ENCODE measurements at places on chromosomes 13 and 19.

DNA sequence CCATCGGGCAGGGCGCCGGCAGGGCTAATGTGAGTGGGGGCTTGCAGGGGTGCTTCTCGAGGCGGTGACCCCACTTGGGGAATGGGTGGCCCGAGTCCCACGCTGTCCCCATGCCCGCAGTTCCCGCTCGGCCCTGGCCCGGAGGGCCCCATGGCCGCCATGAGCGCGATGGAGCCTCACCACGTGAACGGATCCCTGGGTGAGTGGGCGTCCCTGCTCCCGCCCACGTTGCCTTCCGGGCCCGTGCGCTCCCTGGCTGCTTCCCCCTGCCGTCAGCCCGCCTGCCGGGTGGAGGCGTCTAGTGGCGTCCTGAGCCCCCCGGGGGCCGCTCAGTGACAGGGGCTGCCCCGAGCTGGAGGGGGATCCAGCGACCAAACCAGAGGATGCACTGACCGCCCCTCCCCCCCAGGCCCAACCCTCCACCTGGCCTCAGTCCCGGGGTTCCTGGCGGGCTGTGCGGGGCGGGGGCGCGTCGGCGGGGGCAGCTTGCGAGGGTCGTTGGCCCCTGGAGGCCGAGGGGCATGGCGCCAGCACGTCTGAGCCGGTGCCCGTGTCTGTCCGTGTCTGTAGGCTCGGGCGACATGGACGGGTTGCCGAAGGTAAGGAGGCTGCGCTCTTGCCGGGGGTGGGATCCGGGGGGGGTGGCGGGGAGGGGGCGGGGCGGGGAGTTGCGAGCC is 4.8 kb downstream of the ISYNA1 start:
- peak; percentile 60 for DNase-seq

- no peak for DNase-seq
Measured at GRCh38 chr19:48258350-48258749, 2.6 kb upstream of the CARD8 start.

GRCh38 chr19:11814029-11814699 is at the start of gene ZNF440:
ZNF440 (plus strand) TSS chr19:11814273; CDS start chr19:11814448, 175 bp downstream.
- peak; percentile 98 for DNase-seq

GRCh38 chr19:43380008-43380407 is 26.5 kb downstream of the CD177 start:
- no peak for DNase-seq

DNA sequence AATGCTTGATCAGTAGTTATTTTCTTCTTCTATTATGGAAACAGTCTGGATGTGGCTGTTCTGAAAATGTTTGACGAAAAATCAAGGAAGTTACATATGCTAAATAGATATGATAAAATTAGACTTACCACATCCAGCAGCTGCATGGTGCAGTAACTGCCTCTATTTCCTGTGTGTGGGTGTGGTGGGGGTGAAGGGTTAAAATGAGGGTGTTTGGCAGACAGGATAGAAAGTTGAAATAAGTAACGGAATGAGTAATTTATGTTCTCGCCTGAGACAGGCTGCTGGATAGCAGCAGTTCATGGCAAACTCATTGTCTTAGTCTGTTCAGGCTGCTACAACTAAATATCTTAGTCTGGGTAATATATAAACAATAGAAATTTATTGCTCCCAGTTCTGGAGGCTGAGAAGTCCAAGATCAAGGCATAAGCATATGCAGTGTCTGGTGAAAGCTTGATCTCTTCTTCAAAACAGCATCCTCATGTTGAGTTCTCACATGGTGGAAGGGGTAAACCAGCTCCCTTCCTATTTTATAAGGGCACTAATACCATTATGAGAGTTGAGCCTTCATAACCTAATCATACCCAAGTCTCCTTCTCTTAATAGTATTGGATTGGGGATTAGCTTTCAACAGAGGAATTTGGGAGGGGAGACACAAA is 1248.9 kb downstream of the SLITRK5 start:
- no peak for DNase-seq

DNA sequence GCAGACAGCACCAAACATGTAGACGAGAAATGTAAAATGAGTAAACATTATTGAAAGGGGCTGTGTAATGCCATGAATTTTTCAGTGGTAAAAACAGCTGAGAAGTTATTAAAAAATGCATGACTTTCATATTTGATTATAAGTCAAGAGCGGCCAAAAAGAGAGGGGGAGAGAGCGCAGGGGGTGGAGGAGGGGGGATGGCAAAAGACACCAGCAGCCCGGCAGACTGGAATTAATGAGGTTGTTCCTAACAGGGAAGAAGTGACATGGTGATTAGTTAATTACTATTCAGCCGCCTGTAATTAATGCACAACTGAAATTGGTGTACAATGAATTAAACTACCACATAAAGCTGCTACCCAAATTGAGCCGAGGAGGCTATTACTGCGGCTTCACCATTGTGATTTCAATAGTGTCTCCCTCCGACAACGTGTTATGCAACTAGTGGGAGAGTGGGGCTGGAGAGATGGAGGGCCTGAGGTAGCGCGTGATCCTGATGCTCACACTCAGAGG is 89.1 kb upstream of the VSTM2B start:
- no peak for DNase-seq

DNA sequence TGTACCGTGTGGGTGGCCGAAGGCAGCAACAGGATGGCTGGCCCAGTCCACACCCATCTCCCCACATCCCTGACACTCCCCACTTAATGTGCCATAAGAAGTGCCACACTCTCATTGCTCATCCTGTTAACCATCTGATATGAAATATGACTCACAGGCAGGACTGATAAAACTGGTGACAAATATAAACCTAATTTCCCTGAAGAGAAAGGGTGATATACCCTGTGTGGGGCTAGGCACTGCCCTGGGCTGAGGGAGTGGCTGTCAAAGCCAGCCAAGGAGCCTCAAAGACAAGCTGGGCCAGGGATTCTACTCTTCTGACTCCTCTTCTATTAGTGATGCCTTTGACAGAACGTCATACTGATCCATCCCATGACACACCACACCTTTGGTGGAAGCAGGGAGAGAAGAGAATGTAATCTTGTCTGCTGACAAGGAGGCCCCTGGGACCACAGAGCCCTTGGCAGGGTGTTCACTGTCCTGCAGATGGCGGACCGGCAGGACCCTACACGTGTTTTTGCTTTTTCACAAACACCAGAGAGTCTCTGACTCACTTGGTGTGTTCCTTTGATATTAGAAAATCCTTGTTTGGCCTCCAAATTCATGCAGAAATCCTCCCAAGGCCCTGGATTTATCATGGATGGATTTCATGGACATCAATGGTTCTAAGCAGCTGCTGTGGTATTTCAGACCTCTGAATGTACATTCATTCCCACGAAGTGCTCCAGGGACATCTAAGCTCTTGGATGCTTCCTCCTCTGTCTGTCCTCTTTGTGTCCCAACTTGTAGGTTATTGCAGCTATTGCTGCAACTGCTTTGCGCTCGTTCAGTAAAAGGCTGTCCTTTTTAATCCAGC is 98.0 kb upstream of the WASF3 start:
- no peak for DNase-seq

GRCh38 chr13:40503966-40504591 is 162.4 kb downstream of the FOXO1 start:
- peak; percentile 82 for DNase-seq

DNA sequence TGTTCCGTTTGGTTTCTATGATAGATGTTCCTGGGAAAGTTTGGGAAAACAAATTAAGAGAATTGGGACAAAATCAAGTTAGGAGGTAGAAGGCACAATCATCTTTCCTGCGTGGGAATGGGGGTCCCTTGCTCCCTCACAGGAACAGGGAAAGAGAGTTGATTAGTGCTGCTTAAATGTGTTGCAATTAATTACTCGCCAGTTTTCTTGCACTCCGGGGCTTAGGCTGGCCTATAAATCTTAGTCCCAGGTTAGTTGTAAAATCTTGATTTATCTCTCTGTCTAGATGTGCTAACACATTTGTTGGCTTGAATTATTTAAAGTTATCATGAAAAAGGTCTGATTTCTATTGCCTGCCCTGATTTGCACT is 10.1 kb downstream of the B3GLCT start:
- DNase-seq = no peak

- DNase-seq = no peak
Measured at GRCh38 chr13:72221276-72221962, 354.4 kb upstream of the DACH1 start.

GRCh38 chr19:10339380-10339960 is at the start of gene ICAM3:
ICAM3 (minus strand) TSS chr19:10339624; CDS start chr19:10339614, 10 bp downstream.
- no peak for DNase-seq

- no peak for DNase-seq
Measured at GRCh38 chr19:4653793-4654436, 14.6 kb downstream of the TNFAIP8L1 start.

GRCh38 chr19:11401808-11402543 is 17.1 kb downstream of the RGL3 start:
- DNase-seq = no peak
